Naive thymus-derived CD8-positive, alpha-beta T cell (primary cell): ENCODE measurements at places on chromosomes 5 and 9. TPM values are rescaled to one million over a fixed set of nuclear protein-coding genes. Genes with fewer than 3 reads are reported as not detected.

Gene TNFSF8
- total RNA-seq: 15.9 TPM

- DNase-seq: no peak
- no peaks in the 10 kb centered on the region for H3K36me3 ChIP-seq
- H3K4me1 ChIP-seq: peaks cover 16% of the 10 kb centered on the region
- H3K27me3 ChIP-seq: peaks cover 6% of the 10 kb centered on the region
- H3K27ac ChIP-seq: no peak overlapping the region
These were observed 19.1 kb downstream of the TPPP start for GRCh38 chr5:673831-674629.

- no peaks in the 10 kb centered on the region for H3K27me3 ChIP-seq
- H3K4me1 ChIP-seq: no peaks in the 10 kb centered on the region
- no peak overlapping the region for H3K27ac ChIP-seq
- DNase-seq: no peak
These were observed 127.4 kb upstream of the TAF11L2 start for GRCh38 chr5:17370651-17371050.

Gene NAIP
- 23.5 TPM for total RNA-seq

DNA sequence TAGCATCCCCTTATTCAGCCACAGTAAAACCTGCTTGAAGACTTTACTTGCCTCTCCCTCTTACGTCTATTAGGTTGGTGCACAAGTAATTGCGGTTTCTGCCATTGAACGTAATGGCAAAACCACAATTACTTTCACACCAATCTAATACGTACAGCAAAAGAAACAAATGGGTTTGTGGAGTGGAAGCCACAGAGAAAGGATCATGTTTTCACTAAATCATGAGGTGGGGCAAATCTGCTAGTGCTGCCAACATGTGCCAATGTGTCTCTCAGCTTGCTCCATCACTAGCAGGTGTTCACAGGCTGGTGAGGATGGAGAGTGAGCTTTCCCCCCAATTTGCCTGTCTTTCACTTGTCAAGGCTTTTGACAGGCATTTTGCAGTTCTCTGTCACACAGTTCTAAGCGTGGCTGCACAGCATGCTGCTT lies 15.9 kb downstream of the DMAC1 start:
- no peak overlapping the region for H3K27ac ChIP-seq
- H3K4me3 ChIP-seq: no peak overlapping the region
- H3K36me3 ChIP-seq: no peaks in the 10 kb centered on the region
- H3K27me3 ChIP-seq: no peaks in the 10 kb centered on the region

DNA sequence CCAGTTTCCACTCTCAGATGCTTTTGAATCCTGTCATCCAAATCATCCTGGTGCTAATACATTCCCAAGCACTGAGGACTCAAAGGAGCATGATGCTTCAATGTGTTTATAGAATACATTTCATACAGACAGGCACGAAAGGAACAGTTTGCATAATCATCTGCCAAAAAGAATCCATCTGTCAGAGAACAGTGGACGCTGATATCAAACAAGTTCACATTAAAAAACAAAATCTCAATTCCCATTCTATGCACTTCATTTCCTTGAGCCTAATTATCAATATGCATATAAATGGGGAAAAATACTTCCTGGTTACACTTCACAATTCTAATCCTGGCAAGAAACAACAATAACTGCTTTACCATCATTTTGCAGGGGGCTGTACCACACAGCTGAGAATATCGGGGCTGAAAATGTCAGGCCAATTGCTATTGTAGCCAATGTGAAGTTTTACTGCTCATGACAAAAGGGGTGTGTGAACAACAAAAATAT lies 125.5 kb upstream of the FAM174A start:
- H3K4me1 ChIP-seq: no peaks in the 10 kb centered on the region
- no peaks in the 10 kb centered on the region for H3K36me3 ChIP-seq
- no peaks in the 10 kb centered on the region for H3K27me3 ChIP-seq
- no peak overlapping the region for H3K27ac ChIP-seq
- no peak for DNase-seq
- no peak overlapping the region for H3K4me3 ChIP-seq

Gene OSMR
- total RNA-seq: not detected

GRCh38 chr5:52041842-52042241 lies 658.6 kb downstream of the ISL1 start:
- DNase-seq: no peak
- H3K4me1 ChIP-seq: no peaks in the 10 kb centered on the region
- no peak overlapping the region for H3K4me3 ChIP-seq
- H3K27ac ChIP-seq: no peak overlapping the region

- peaks cover 9% of the 10 kb centered on the region for H3K4me1 ChIP-seq
- no peak for DNase-seq
- peaks cover 4% of the 10 kb centered on the region for H3K36me3 ChIP-seq
- H3K27me3 ChIP-seq: no peaks in the 10 kb centered on the region
- H3K4me3 ChIP-seq: no peak overlapping the region
These were observed 135.2 kb upstream of the RAPGEF1 start for GRCh38 chr9:131874916-131875670.

GRCh38 chr5:10856683-10857337 lies 95.8 kb upstream of the DAP start:
- H3K27me3 ChIP-seq: peaks cover 10% of the 10 kb centered on the region
- no peak overlapping the region for H3K4me3 ChIP-seq
- H3K4me1 ChIP-seq: peaks cover 3% of the 10 kb centered on the region
- DNase-seq: no peak
- no peak overlapping the region for H3K27ac ChIP-seq
- H3K36me3 ChIP-seq: no peaks in the 10 kb centered on the region

GRCh38 chr9:114460513-114461199 lies 44.6 kb downstream of the WHRN start:
- no peak overlapping the region for H3K4me3 ChIP-seq
- DNase-seq: no peak
- no peaks in the 10 kb centered on the region for H3K27me3 ChIP-seq
- no peak overlapping the region for H3K27ac ChIP-seq
- H3K4me1 ChIP-seq: no peaks in the 10 kb centered on the region

Gene SREK1
- 89.8 TPM for total RNA-seq

GRCh38 chr5:79547982-79548381 lies 34.0 kb upstream of the HOMER1 start:
- peaks cover 6% of the 10 kb centered on the region for H3K36me3 ChIP-seq
- DNase-seq: no peak
- peaks cover 5% of the 10 kb centered on the region for H3K4me1 ChIP-seq
- no peak overlapping the region for H3K4me3 ChIP-seq
- H3K27me3 ChIP-seq: no peaks in the 10 kb centered on the region
- no peak overlapping the region for H3K27ac ChIP-seq

DNA sequence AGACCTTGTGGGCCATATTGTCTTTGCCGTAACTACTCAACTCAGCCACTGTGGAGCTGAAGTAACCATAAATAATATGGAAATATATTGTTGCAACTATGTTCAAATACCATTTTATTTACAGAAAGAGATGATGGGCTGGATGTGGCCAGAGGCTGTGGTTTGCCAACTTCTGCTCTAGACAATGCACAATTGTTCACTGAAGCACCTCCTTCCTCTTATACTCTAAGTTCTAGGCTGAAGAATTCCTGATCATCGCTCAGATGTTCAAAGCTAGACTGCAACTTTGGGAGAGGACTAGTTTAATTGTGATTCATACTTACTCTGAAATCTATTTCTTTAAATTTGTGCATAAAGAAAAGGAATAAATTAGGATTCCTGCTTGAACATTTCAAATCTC lies 245.0 kb downstream of the TAF11L14 start:
- H3K4me3 ChIP-seq: no peak overlapping the region
- no peaks in the 10 kb centered on the region for H3K36me3 ChIP-seq
- DNase-seq: no peak
- no peaks in the 10 kb centered on the region for H3K27me3 ChIP-seq
- no peaks in the 10 kb centered on the region for H3K4me1 ChIP-seq
- H3K27ac ChIP-seq: no peak overlapping the region

Gene ANKRD18B
- total RNA-seq: not detected

DNA sequence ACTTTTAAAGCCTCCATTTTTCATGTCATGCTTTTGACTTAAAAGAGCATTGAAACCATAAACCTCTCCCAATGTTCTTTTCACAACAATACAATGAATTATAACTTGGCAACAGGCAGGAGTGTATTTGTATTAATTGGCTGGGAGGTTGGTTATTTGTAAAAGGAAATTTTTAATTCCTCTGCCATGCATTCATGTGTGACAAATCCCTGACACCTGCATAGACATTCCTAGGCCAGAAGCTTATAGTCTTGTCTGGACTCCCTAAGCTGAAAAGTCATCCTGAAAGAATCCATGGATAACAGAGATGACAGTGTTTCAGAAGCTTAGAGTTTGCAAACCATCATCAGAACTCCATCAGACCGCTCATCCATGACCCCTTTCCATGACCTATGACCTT lies 76.3 kb upstream of the PTGER4 start:
- H3K4me3 ChIP-seq: no peak overlapping the region
- H3K27ac ChIP-seq: no peak overlapping the region
- H3K36me3 ChIP-seq: no peaks in the 10 kb centered on the region
- H3K27me3 ChIP-seq: no peaks in the 10 kb centered on the region
- H3K4me1 ChIP-seq: peaks cover 65% of the 10 kb centered on the region
- DNase-seq: no peak

Gene LYSMD3
- total RNA-seq: 26.9 TPM

- H3K4me3 ChIP-seq: peak overlapping the region; percentile 92
- no peaks in the 10 kb centered on the region for H3K36me3 ChIP-seq
These were observed 53.0 kb downstream of the CDC14B start for GRCh38 chr9:96566498-96567202.

GRCh38 chr9:100534401-100534800 lies 43.5 kb upstream of the CAVIN4 start:
- no peak overlapping the region for H3K4me3 ChIP-seq
- no peaks in the 10 kb centered on the region for H3K4me1 ChIP-seq
- H3K27ac ChIP-seq: no peak overlapping the region
- DNase-seq: no peak

- DNase-seq: no peak
- H3K27me3 ChIP-seq: no peaks in the 10 kb centered on the region
- no peaks in the 10 kb centered on the region for H3K36me3 ChIP-seq
These were observed 668.4 kb upstream of the CDH9 start for GRCh38 chr5:27706832-27707231.

DNA sequence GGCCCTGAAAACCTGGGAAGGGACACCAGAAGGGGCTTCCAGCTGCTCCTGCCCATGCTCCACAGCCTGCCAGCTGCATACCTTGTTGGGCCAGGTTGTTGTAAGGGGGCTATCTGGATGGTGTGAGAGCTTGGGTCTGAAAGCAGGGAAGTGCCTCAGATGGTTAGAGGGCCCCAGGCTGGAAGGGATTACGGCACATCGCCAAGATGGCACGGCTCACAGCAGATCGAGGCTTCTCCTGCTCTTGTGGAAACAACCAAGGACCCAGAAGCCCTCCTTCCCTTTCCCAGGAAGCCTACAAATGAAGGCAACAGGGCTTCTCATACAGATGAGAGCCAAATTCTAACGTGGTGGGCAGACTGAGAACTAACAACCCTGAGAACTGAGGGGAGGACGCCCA lies 121.7 kb upstream of the ADCY2 start:
- no peak for DNase-seq
- H3K27ac ChIP-seq: no peak overlapping the region
- no peak overlapping the region for H3K4me3 ChIP-seq
- no peaks in the 10 kb centered on the region for H3K4me1 ChIP-seq
- no peaks in the 10 kb centered on the region for H3K36me3 ChIP-seq

Gene BTNL9
- 0.25 TPM for total RNA-seq

Gene SLC46A2
- total RNA-seq: not detected

GRCh38 chr5:13478831-13479465 lies 465.5 kb downstream of the DNAH5 start:
- no peaks in the 10 kb centered on the region for H3K4me1 ChIP-seq
- H3K4me3 ChIP-seq: no peak overlapping the region

- H3K4me3 ChIP-seq: no peak overlapping the region
- no peaks in the 10 kb centered on the region for H3K36me3 ChIP-seq
- peaks cover 7% of the 10 kb centered on the region for H3K4me1 ChIP-seq
- peaks cover 6% of the 10 kb centered on the region for H3K27me3 ChIP-seq
- H3K27ac ChIP-seq: no peak overlapping the region
- no peak for DNase-seq
These were observed 9.1 kb downstream of the SARDH start for GRCh38 chr9:133728856-133729616.

- H3K27ac ChIP-seq: no peak overlapping the region
- peaks cover 8% of the 10 kb centered on the region for H3K27me3 ChIP-seq
- H3K4me3 ChIP-seq: no peak overlapping the region
- H3K4me1 ChIP-seq: peaks cover 15% of the 10 kb centered on the region
- H3K36me3 ChIP-seq: no peaks in the 10 kb centered on the region
These were observed 26.6 kb upstream of the OBP2B start for GRCh38 chr9:133235549-133236222.

Gene FCN2
- not detected for total RNA-seq

DNA sequence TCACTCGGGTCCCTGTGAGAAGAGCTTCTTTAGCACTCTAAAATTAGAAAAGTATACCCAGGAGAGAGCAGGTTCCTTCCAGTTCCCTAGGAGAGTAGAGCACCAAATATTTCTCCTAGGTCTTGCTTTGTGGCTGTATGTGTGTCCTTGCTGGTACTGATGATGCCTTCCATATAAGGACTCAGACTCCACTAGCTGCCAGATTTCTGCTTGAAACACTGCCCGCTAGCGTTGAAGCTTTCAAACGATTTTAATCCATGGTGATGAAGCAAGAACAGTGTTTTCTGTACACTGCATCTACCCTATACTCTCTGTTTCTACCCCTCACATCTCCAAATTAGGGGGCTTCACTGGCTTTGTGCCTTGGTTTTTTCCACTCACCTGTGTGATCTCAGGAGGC lies 2.4 kb upstream of the SMC2 start:
- H3K4me1 ChIP-seq: peaks cover 46% of the 10 kb centered on the region
- H3K27me3 ChIP-seq: peaks cover 3% of the 10 kb centered on the region
- H3K36me3 ChIP-seq: no peaks in the 10 kb centered on the region
- peak overlapping the region; percentile 63 for H3K27ac ChIP-seq
- no peak for DNase-seq

- H3K4me1 ChIP-seq: no peaks in the 10 kb centered on the region
- DNase-seq: no peak
- H3K4me3 ChIP-seq: no peak overlapping the region
- H3K36me3 ChIP-seq: no peaks in the 10 kb centered on the region
- peaks cover 20% of the 10 kb centered on the region for H3K27me3 ChIP-seq
- no peak overlapping the region for H3K27ac ChIP-seq
These were observed 51.6 kb upstream of the LIFR start for GRCh38 chr5:38607930-38608564.

Gene SPINK13
- total RNA-seq: not detected

Gene SV2C
- not detected for total RNA-seq

DNA sequence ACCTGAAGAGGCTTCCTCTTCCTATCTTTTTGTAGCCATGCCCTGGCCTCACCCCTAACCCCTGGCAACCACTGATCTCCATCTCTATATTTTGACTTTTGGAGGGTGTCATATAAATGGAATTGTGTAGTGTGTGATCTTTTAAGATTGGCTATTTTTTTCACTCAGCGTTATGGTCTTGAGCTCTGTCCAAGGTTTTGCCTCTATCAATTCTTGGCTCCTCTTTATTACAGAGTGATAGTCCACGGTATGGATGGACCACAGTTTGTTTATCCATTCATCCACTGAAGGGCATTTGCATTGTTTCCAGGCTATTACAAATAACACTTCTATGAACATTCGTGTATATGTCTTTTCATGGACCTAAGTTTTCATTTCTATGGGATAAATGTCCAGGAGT lies 209.8 kb upstream of the IER5L start:
- H3K36me3 ChIP-seq: no peaks in the 10 kb centered on the region
- no peak overlapping the region for H3K4me3 ChIP-seq
- no peak for DNase-seq
- peak overlapping the region; percentile 19 for H3K27ac ChIP-seq
- H3K4me1 ChIP-seq: peaks cover 18% of the 10 kb centered on the region
